CD4-positive, alpha-beta T cell treated with Interleukin-12 subunit alpha and Interleukin-12 subunit beta, for 1 hour (primary cell): ENCODE measurements at places on chromosomes 4 and X.

DNA sequence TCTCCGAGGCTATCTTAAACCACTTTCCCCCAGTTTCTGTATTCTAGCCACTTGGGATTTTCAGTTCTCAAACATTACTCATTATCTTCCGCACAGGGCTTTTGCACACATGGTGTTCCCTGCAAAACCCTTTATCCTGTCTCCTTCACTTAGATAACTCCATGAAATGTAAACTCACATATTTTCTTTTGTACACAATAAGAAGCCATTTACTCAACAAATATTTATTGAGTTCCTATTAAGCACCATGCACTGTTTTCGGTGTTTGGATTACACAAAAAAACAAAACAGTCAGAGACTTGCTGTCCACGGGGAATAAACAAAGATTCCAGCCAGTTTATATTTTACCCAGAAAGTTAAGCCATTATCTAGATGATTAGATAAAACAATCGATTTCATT lies 42.5 kb upstream of the UNC5C start:
- no peak for DNase-seq

GRCh38 chr4:15953625-15954024 lies 9.3 kb downstream of the FGFBP2 start:
- no peak for DNase-seq

DNA sequence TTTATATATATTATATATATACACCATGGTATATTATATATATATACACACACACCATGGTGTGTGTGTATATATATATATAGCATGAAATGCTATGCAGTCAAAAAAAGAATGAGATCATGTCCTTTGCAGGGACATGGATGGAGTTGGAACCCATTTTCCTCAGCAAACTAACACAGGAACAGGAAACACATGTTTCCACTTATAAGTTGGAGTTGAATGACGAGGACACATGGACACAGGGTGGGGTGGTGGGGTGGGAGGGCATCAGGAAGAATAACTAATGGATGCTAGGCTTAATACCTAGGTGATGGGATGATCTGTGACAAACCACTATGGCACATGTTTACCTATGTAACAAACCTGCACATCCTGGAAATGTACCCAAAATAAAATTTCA lies 293.6 kb upstream of the NDST3 start:
- DNase-seq, result no peak

GRCh38 chr4:20305976-20306375 lies 54.3 kb downstream of the SLIT2 start:
- DNase-seq, result no peak

DNA sequence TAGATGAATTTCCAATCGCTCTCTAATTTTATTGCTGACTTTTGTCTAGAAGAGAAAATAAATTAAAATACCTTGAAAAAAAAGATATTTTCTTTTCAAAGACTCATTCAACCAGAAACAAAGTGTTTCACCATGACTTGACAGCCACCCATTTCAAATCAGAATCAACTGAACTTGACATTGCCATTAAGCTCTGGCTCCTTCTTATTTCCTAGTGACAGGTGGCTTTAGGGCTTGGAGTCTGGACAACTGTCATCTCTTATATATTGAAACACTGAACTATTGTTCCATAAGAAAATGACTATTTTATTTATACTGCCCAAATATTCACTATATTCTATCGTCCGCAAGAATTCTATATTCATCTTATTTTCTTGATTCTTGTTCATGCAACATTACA lies 229.2 kb downstream of the SLC39A8 start:
- no peak for DNase-seq

DNA sequence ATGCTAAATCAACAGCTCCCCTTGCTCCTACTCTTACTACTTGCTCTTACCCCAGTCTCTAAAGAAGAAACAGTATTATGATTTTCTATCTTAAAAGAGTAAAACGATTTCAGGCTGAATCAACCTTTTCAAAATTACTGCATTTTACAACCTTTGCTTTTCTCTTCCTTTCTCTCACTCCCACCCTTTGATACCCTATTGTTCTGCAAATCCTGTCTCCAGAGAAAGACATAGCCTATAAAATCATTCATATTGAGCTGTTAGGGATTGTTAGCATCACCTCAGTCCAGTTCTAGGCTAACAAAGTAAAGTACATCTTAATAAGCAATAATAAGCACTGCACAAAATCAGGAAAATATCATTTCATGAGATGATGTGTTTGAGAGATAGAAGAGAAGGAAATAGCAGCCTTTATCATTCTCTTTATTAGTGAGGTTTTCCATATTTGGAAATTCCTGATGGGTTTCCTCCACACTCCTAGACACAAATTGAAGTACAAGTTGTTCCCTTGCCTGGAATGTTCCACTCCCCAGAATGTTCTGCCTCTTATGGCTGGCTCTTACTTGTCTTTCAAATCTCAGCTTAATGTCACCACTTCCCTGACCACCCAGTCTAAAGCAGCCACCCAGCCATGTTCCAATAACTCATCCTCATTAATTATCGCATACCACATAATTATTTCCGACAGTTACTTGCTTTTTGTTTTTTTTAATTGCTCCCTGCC lies 219.7 kb downstream of the PALLD start:
- no peak for DNase-seq

DNA sequence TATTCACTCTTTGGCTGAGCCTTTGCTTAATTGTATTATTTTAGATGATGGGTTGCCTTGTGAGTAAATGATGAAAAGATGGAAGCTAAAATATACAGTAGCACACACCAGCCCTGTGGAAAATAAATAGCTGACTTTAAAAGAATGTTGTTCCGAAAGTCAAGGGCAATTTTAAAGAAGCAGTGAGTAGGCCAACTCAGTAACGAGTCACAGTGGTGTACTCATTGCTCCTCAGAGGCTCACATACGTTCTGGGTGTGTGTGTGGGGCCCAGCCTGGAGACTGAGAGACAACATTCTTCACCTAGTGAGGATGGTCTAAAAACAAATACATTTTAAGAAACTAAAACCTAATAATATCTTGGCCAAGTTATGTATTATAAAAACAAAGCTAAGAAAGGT lies 640.3 kb downstream of the TRIML1 start:
- DNase-seq, result no peak

GRCh38 chrX:107448998-107449835 lies at the start of gene FRMPD3:
Gene FRMPD3 (plus strand): TSS chrX:107449652. CDS start chrX:107526589, 76,937 bp downstream.
- no peak for DNase-seq

DNA sequence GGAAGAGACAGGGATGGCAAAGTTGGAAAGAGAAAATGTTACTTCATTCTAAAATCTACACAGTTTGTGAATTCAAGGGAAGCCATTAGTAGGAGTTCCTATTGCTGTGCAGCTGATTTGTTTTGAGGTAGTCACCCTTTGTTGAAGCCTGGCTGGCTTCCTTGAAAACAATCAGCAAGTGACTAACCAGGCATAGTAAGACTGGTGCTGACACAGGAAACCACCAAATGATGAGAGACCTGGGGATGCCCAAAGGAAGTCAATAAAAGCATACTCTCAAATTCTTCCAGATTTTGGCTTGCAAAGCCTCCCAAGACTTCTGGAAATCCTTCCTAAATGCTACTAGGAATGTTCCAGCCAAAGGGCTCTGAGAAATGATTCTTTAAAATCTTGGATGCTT lies 23.9 kb upstream of the PRDM8 start:
- peak; percentile 79 for DNase-seq

GRCh38 chr4:1395941-1396805 lies 10.1 kb downstream of the NKX1-1 start:
- no peak for DNase-seq

DNA sequence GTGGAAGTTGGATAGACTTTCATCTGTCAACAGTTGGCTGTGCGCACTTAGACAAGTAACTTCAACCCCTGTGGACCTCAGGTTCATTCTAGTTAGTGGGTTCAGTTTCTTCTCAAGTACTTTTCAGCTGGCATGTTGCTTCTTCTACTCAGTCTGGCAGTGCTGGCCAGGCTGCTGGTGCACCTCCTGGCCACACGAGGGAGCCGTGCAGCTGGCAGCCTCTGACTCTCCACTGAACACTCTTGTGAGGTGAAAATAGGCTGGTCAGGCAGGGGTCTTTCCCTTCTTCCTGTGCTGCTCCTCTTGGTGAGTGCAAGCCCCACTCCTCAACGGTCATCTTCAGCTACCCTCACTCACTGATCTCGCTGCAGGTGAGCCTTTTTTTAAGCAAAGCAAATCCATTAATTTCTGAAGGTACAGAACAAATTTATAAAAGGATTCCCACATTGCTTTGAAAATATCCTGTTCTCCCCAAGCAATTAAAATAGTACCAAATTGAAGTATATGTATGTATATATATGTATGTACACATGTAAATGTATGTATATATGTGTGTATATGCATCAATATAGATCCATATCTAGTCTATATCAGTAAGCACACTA lies 30.6 kb downstream of the LONRF3 start:
- peak; percentile 46 for DNase-seq
